ENCODE measurements at places on chromosomes 4 and X. TPM values are rescaled to one million over a fixed set of nuclear protein-coding genes. Genes with fewer than 3 reads are reported as not detected.

The CDS1 gene
- polyA plus RNA-seq = 0.12 TPM

The MTNR1A gene
- polyA plus RNA-seq = not detected

The DCX gene
- polyA plus RNA-seq = not detected

The TXK gene
- polyA plus RNA-seq = 92.2 TPM

The DSPP gene
- not detected for polyA plus RNA-seq

The RIBC1 gene
- 0.43 TPM for polyA plus RNA-seq

The TMEM150C gene
- polyA plus RNA-seq = not detected

The HSPA4L gene
- 0.32 TPM for polyA plus RNA-seq

The BRS3 gene
- not detected for polyA plus RNA-seq

The SCD5 gene
- 0.07 TPM for polyA plus RNA-seq

The MID1 gene
- polyA plus RNA-seq = not detected

The ARSJ gene
- polyA plus RNA-seq = not detected

The TIGD4 gene
- not detected for polyA plus RNA-seq

The NEIL3 gene
- not detected for polyA plus RNA-seq

The CHST7 gene
- 0.11 TPM for polyA plus RNA-seq

The EDNRA gene
- polyA plus RNA-seq = not detected

The ASB9 gene
- polyA plus RNA-seq = 0.71 TPM

GRCh38 chr4:53705151-53705764 lies 114.0 kb upstream of the LNX1 start:
- DNase-seq = no peak

DNA sequence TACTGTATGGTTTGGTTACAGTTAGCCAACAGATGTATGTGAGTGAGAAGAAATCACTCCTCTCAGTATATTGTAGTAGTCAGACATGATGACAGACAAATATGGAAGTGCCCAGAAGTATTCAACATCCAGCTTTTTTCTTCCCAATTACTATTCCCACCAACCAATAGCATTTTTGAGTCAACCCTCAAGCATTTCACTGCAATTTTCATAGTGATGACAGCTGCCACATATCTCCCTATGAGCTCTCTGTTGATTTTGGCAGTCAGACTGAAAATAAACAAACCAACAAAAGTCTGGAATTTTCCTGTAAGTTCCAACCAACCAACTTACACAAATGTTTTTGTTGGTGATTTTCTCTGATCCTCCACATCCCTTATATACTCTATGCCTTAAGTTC lies 8.2 kb upstream of the TRAM1L1 start:
- DNase-seq = no peak

DNA sequence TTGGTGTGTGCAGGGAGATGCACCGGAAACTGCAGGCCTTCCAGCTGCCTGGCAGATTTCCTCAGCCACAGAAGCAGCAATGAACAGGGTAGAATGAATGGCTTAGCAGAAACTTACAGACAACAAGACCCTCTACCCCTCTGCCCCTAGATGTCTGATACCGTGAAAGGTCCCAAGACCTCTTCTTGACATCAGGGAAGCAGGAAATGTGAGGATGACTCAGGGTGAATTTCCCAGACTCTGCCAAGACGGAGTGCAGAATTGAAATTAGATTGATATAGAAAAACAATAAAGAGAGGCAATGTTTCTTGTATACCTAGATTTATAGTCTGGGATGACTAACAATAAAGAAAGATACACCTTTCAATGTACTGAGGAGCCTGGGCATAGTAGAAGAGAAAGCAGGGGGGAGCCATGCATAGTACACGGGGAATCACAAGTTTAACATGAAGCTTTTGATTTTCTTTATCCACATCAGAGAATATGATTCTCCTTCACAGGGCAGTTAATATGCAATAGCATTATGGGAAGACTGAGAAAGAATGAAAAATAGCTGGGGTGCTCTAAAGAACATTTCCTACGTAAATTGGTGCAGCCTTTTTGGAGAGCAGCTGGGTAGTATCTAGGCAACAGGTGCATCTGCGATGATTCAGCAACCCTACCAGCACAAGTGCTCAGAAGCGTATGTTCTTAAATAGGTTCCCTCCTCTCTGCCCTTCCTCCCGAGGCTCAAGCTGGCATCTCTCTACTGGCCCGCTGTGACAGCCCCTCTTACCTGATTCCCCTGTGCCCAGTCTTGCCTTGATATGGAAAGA lies 18.3 kb upstream of the CXCR3 start:
- DNase-seq = no peak

- DNase-seq = no peak
Observed at GRCh38 chr4:128277856-128278255, 9.8 kb downstream of the PGRMC2 start.

GRCh38 chr4:86497131-86497530 lies 97.0 kb upstream of the PTPN13 start:
- no peak for DNase-seq

- peak; percentile 21 for DNase-seq
Observed at GRCh38 chr4:39044956-39045826, 13.0 kb upstream of the TMEM156 start.

- DNase-seq = no peak
Observed at GRCh38 chrX:150225266-150225665, 137.9 kb upstream of the MAMLD1 start.

DNA sequence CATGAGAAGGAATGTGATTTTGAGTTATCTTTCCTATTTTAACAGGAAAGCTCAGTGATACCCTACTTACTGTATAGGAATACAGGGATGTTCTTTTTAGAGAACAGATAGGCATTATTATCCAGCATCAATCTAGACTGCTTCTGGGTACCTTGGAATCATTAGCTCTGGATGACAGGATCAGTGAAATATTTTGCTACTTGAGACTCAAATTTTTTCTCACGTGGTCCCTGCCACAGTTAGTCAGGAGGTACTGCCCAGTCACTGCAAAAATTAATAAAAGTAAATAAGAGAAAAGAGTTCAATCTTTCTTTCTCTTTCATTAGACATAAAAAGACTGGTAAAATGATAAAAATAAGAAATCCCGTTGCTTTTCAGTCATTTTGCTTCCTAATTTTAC lies 5.5 kb downstream of the ZNF827 start:
- no peak for DNase-seq

DNA sequence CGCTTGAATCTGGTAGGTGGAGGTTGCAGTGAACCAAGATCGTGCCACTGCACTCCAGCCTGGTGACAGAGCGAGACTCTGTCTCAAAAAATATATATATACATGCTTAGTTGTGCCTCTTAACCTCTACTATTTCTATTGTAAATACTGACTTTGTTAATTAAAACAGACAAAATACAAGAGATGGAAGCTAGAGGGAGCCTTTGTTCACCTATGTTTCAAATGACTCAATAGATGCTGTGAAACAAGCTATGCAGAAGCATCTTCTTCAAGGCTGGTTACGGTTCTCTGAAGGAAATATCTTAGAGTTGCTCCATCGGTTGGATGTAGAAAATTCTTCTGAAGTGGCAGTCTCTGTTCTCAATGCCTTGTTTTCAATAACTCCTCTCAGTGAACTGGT lies 6.2 kb downstream of the NCAPG start:
- DNase-seq = no peak

- no peak for DNase-seq
Observed at GRCh38 chr4:55008166-55009056, 117.0 kb downstream of the KDR start.

DNA sequence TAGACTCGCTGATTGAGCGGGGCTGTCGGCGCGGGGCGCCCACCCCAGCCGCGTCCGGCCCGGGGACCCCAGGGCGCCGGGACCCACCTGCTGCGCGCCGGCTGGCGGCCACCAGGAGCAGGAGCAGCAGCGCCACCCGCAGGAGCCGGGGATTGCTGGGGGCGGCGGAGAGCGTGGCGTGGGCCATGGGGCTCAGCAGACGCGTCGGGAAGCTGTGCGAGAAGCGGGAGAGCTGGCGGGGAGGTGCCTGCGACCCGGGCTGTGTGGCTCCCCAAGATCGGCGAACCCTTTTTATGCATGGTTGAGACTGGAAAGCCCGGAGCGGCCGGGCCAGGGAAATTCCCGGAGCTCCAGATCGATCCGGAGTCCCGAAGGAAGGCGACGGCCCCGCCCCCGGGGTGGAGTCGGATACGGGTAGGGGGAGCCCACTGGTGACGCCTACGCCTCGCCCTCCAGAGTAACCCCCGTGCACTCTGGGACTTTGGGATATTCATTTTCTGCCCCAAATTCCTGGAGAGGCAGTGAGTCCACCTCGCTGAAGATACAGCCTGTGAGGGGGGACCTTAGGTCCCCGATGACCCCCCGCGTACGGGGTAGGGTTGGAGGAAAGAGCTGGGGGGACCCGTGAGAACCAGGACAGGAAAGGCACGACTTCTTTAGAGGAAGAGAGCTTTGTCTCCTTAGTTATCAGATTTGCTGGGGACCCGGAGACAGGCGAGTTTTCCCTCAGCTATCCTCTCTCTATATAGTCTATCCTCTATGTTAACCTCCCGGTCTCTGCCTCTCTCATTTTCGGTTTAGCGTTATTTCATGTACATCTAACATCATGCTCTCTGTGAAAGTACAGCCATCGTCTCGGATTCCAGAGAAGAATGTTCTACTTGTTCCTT lies at the start of gene CXCL3:
CXCL3 (minus strand) TSS at position 265 of the 890 bp plus-strand sequence; CDS start at position 187, 78 bp downstream.
- DNase-seq = no peak

GRCh38 chr4:6591781-6592180 lies 16.8 kb downstream of the MAN2B2 start:
- DNase-seq = no peak

GRCh38 chr4:168853770-168854169 lies 156.3 kb downstream of the CBR4 start:
- no peak for DNase-seq

- no peak for DNase-seq
Observed at GRCh38 chr4:173231916-173232315, 63.3 kb downstream of the GALNT7 start.

- no peak for DNase-seq
Observed at GRCh38 chr4:151489462-151490203, 80.7 kb downstream of the FHIP1A start.

DNA sequence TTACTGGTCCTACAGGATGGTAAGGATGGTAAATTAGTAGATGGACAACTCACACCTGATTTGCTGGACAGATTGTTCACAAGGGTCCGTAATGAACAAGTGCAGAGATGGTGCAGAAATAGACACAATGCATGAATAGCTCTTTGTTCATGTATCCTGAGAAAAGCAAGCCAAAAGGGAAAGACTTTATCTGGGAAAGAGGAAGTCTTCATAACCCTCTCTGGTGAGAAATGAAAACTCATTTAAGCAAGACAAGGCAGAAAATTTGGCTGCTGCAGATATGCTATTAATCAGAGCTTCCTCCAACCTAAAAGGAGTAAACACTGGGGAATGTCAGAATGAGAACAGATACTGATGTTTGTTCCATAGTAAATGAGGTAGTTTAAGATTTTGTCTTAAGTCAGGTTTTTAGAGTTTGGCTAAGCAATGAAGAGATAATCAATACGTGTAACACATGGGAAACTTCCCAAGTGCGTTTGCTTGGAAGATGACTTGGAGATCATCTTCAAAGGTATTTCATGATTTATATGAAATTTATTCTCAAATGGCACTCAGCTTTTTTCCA lies 152.4 kb upstream of the BMPR1B start:
- DNase-seq = no peak

DNA sequence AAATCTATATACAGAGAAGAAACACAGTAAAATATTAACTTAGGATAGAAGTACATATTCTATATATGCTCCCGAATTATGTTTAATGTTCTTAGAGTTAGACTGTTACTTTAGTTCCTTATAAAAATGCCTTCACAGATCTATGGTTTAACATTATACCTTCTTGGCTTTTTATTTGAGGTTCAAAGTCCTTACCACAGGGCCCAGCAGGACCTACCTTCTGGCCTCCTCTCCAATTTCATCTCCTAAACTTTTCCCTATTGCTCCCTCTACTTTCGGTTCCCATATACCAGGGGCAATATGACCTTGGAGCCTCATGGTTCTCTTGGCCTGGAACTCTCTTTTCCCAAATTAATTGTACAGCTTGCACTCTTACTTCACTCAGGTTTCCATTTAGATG lies 11.8 kb downstream of the ANKRD37 start:
- DNase-seq = no peak

DNA sequence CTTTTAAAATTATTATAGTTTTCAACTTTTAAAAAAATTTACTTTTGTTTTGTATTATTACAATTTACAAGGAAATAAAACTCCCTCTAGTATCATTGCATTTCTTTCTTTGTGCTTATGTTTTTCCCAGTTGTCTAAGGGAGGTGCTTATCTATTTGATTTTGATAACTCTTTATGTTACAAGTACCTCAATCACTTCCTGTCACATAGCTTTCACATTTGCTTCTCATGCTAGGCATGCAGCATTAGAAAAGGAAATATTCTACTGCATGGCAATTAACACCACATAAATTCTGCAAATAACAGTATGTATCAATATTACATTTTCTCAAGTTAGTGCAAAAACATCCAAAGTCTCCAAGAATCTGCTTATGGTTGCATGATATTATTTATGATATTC lies 180.3 kb upstream of the HS3ST1 start:
- DNase-seq = no peak

DNA sequence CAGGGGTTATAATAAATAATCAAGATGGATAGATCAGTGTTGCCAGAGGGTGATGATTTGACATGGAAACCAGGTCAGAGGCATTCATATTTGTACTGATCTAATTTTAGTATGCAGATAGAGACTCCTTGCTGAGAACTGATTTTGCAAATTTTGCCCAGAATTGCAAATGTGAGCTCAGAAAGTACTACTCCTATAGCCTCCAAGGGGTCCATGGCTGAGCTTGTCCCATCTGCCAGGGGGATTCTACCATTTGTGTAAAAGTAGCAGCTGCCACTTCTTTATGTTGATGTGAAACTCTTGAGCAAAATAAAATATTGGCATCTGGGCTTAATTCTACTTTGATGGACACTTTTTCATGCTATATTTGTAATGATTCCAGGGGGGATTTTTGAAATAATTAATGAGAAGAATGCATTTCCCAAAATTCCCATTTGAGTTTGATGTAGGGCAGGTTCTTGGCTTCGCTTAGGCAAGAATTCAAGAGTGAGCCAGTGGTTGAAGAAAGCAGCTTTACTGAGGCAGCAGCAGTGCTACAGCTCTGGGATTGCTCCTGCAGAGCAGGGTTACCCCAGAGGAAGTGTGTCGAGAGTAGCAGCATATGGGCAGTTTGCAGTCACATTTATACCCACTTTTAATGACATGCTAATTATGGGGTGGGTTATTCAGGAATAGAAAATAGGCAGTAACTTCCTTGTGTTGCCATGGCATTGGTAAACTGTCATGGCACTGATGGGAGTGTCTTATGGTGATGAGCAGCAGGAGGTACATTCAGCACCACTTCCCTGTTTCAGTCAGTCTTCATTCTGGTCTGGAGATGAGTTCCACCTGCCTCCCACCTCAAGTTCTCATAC lies 38.7 kb upstream of the DCLK2 start:
- DNase-seq = no peak

DNA sequence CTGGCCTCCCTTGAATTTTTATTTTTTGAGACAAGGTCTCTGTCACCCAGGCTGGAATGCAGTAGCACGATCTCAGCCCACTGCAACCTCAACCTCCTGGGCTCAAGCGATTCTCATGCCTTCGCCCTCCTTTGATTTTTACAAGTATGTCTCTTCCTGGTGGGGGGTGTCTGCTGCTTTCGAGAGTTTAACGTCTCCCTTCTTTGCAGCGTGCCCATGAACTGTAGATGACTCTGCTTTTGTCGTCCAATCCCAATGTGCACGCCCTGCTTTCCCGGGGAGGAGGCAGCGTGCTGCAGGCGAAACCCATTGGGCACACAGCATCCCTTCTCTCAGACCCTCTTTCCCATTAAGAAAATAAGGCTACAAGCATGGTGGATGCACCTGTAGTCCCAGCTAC lies 7.0 kb downstream of the PRKX start:
- DNase-seq = no peak

Data from naive thymus-derived CD8-positive, alpha-beta T cell (primary cell).